ENCODE measurements at places on chromosomes 12 and 14.
A peak's percentile ranks its signal among the peaks of the same experiment; 100 is the strongest.

DNA sequence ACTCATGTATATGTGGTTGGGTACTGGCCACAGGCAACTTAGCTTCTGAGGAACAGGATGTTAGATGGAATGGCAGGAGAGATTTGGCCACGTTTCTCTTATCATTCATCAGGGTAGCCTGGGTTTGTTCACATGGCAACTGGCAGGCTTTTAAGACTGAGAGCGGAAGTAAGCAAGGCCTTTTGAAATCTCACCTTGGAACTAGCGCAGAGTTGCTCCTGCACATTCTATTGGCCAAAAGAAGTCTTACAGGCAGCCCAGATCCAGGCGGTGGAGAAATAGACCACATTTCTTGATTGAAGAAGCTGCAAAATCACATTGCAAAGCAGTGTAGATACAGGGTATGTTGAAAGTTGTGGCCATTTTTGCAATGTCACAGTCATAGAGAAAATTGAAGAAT, 3.7 kb downstream of the CLEC4A start:
- no peak for DNase-seq

DNA sequence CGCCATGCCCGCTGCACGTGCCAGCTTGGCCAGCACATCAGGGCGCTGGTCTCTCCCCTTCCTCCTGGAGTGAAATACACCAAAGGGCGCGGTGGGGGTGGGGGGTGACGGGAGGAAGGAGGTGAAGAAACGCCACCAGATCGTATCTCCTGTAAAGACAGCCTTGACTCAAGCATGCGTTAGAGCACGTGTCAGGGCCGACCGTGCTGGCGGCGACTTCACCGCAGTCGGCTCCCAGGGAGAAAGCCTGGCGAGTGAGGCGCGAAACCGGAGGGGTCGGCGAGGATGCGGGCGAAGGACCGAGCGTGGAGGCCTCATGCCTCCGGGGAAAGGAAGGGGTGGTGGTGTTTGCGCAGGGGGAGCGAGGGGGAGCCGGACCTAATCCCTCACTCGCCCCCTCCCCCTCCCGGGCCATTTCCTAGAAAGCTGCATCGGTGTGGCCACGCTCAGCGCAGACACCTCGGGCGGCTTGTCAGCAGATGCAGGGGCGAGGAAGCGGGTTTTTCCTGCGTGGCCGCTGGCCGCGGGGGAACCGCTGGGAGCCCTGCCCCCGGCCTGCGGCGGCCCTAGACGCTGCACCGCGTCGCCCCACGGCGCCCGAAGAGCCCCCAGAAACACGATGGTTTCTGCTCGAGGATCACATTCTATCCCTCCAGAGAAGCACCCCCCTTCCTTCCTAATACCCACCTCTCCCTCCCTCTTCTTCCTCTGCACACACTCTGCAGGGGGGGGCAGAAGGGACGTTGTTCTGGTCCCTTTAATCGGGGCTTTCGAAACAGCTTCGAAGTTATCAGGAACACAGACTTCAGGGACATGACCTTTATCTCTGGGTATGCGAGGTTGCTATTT, 914 bp upstream of the CCND2 start:
- peak; percentile 44 for DNase-seq

GRCh38 chr12:31749024-31749704, 20.3 kb upstream of the AMN1 start:
- DNase-seq = peak; percentile 39

DNA sequence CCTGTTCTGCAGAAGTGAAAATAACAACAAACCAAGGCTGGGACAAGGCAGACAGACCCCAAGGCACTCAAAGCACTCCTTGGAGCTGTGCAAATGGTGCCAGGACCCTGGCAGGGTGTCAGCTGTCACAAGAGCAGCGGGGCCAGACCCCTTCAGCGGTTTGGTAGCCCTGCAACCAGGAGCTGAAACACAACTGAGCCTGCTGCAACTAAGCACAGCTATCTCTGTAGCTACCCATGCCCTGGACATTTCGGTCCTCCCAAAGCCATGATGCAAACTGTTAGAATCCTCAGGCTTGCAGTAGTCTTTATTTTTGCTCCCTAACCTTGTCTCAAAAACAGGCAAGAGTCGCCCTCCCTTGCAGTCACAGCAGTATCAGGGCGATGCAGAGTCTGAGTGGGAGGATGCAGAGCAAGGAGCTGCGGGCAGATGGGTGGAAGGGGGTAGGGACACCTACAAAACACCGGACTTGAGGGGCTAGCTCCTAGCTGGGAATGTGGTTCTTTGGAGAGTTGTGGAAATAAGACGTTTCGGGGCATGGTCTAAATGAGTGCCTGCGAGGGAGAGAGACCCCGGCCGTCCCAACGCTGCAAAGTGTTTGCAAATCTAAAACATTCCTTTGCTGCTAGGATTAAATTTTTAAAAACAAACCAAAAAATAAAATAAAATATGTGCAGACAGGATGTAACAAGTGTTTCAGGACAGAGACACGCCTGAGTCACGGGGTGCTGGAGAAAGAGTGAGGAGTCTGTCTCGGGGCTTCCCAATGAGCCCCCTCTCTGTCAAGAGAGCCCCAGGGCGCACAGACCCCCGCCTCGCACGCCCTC, 1.0 kb downstream of the NUAK1 start:
- no peak for DNase-seq

DNA sequence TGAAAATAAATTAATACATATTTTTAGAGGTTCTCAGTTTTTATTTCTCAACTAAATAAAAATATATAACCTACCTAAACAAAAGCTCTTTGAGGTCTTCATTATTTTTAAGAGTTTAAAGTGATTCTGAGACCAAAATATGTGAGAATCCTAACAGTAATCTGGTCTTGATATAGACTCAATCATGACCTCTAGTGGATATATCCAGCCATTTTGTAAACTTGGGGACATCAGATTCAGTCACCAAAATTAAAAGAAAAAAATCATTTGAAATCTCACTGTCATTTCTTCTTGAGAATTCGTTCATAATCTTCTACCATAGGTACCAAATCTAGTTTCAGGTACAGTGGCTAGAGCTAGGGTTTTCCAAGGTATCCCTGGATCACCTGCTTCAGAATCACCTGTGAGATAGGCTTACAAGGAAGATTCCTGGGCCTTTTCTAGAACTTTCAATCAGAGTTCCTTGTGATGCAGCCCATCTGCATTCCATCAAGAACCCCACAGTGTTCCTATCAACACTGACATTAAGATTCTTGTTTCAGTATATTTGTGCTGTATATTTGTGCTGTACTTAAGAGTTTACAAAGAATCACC, 214.9 kb downstream of the ADAMTS20 start:
- no peak for DNase-seq

- no peak for DNase-seq
Observed at GRCh38 chr12:46100551-46101484, 110.4 kb upstream of the SCAF11 start.

DNA sequence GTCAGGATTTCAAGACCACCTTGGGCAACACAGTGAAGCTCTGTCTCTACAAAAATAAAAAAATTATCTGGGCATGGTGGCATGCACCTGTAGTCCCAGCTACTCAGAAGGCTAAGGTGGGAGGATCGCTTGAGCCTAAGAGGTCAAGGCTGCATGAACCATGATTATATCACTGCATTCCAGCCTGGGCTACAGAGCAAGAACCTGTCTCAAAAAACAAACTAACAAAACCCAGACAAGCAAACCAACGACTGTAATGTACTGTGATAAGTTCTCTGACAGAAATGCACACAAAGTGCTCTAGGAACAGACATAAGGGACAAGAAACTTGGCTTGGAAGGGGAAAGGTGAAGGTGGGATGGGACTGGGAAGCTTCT, 22.4 kb downstream of the ENTPD5 start:
- DNase-seq = no peak

DNA sequence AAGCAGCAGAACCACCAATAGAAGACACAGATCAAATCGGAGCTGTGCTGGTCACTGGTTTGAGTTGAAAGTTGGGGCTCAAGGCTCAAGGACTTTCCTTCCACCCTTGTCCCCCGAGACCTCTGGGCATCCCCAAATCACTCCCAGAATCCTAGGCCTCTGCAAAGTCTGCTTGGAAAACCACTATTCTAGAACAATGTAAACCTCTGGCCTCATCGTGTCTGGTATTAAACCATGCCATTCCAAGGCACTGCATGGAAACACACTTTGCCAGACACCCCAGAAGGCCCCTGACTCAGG, 288.0 kb downstream of the DPF3 start:
- DNase-seq = no peak

GRCh38 chr12:45745861-45746277, 16.4 kb downstream of the ARID2 start:
- DNase-seq = no peak

DNA sequence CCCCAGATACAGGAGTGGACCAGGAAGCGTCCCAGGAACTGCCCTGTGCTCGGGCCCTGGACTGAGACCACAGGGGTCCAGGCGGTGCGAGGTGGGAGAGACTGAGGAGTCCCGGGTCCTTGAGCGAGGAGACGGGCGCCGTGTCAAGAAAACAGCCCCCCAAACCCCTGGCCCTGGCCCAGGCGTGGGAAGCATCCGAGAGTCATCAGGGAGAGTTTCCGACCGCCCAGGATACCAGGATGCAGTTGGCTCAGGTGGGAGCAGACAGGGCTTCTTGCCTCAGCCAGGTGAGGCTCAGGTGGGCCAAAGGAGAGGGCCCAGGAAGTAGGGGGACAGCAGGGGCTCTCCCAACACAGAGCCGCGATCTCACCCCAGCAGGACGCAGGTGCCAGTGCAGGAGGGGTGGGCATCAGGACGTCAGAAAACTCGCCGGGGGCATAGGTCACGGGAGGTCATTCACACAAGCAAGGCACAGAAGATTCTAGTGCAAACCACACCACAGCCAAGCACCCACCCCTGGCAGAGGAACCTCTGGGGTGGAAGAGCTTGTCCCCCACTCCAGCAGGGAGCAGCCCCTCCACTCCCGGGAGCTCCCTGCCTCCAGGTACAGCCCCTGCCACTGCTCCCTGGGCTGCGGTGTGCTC, 102.5 kb upstream of the EIF5 start:
- DNase-seq = no peak

DNA sequence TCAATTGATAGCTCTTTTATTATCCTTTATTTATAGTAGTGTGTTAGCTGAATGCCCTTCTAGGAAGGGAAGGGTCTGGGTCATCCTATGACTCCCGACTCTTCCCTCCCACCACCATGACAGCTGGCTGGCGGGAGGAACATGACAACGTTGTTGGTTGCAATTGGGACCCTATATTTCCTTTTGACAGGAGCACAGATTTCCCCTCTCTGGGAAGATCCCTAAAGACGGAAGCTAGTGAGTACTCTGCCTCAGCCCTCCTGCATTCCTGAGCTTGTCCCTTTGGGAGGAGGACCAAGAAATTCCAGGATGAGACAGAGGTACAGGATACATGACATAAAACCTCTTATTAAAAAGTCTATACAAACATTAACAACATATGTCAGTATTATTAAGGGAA, 485.4 kb downstream of the NAV3 start:
- DNase-seq = no peak

- no peak for DNase-seq
Observed at GRCh38 chr14:54338696-54339317, 58.0 kb upstream of the CDKN3 start.

DNA sequence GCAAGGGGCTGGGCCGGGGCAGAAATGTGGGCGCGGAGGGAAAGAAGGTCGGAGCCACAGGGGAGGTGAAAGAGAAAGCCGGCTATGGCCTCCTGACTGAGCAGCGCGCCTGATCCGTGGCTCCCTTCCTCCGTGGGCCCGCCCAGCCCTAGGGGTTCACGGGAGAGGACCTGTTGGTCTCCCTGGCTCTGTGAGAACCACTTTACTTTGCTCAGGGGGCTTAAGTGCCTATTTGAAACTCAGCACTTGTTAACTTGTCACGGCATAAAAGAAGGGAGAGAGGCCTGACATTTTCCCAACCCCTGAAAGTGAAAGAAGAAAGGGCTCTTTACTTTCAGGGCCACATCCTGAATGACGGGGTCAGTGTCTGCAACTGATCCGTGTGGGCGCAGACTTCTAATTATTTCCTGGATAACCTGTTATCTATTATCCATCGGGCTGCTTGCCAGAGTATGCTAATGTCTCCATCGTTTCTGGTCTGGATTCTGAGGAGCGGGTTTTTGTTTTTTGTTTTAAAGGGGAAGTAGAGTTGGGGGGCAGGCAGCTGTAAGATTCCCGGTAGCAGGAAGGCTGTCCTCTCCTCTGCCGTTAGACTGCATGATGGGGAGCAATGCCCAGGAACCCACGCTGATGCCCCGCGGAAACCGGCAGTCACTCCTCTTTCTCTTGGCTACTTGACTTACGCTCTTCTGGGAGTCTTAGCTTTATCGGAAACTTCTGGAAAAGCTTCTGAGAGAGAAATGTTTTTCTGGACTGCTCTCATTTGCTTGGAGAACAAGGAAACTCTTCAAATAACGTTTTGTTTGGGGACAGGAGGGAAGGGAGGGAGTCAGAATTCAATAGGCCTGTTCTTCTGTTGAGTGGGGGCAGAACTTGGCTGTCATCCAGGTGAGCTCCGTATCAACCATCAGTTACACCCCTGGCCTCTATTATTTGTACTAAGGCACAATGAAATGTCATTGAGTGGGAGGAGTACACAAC, 127.7 kb upstream of the MAX start:
- DNase-seq = no peak

- no peak for DNase-seq
Observed at GRCh38 chr14:97456462-97456861, 659.3 kb downstream of the VRK1 start.

- DNase-seq = no peak
Observed at GRCh38 chr14:80489513-80489912, 278.2 kb upstream of the DIO2 start.

GRCh38 chr14:63276492-63277342, 42.0 kb downstream of the GPHB5 start:
- no peak for DNase-seq

GRCh38 chr12:91055976-91056375, 1.8 kb downstream of the KERA start:
- no peak for DNase-seq

DNA sequence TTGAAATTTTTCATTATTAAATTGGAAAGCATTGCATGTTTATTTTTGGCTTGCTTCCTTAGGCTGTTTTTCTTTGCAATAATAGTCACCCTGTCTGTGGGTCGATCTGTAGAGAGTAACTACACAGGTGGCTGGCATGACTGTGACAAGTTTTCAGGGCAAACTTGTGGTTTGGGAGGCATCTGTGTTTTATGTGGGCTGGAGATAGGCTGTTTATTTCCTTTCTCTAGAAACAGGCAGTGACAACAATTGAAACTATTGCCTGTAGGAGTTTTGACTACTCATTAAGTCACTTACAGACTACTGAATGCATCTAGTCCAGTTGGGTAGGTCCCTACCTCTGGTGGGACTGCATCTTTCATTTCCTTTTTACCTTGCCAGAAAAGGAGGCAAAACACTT, 155.6 kb downstream of the DYRK2 start:
- DNase-seq = peak; percentile 1

DNA sequence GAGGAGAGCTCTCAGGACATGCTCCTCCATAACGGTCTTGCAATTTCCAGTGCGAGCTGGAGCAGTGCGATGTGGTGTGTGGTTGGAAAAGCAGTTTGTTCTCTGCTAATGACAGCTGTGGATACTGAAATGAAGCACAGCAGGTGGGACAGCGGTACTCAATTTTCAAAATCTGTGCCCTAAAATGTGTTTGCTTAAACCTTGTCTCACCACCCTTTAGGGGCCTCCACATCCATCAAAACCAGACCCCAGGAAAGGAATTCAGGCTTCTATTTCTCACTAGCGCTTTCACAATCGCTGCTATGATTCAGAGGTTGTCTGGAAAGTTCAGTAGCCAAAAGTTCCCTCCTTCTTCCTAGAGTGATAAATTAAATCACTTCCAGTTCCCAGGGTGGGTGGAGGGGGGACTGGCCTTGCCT, 440.8 kb downstream of the EGLN3 start:
- no peak for DNase-seq
